NCI-H1930 (cell line): ENCODE measurements at places on chromosomes 2 and 18.

DNA sequence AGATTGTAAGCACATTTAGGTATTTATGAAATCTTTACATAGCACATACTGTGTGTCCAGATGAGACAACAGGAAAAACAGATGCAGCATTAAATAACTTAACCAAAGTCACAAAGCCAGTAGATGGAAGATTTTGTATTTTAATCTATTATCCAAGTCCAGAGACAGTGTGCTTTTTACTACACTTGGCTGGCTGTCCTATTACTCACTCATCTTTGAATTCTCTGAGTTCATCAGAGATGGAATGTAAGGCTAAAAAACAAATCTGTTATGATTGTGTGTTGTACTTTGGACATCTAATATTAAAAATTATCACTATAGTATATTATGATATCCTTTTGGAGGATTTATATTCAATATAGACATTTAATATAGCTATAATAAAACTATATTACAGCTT lies 1189.4 kb downstream of the DSC3 start:
- no peak for DNase-seq

DNA sequence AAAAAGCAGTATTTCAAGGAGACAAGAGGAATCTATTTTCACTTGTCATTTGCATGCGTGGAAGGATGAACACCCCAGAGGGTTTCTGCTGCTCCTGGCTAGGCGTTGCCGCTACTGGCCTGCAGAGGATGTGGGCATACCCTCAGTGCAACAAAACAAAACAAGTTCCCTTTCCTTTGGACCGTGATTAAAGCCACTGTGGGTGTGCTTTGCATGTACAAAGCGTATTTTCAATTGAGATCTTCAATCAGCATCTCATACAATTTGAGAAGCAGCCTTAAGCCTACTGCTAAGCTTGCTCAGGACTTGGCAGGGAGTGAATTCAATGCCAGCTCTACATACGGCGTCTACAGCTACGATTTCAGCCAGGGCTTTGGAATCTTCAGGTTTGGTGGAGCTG lies 298.4 kb downstream of the LPIN1 start:
- no peak for DNase-seq

- no peak for DNase-seq
These were observed 78.5 kb upstream of the STK17B start for GRCh38 chr2:196249860-196250259.

GRCh38 chr18:23828426-23828825 lies 139.2 kb downstream of the LAMA3 start:
- DNase-seq = no peak

DNA sequence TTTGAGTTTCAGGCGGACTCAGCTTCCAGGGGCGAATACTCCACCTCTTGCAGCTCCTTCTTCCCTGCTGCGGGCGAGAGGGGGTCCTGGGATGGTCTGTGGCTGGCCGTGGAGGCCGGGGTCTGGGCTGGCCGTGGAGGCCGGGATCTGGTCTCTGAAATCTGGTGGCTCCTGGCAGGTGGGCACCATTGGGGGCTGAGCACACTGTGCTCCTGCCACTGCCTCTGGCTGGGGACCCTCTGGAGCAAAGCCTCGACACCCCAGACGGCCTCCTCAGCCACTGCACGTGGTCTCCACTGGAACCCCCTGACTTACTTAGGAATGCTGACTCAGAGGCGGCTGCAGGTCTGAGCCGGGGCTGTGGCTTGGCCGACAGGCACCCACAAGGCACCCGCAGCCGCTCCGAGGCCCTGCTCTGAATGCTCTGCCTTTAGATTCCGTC lies 100.1 kb upstream of the ALKAL2 start:
- no peak for DNase-seq

- no peak for DNase-seq
These were observed 12.4 kb upstream of the CCDC88A start for GRCh38 chr2:55431982-55432627.

DNA sequence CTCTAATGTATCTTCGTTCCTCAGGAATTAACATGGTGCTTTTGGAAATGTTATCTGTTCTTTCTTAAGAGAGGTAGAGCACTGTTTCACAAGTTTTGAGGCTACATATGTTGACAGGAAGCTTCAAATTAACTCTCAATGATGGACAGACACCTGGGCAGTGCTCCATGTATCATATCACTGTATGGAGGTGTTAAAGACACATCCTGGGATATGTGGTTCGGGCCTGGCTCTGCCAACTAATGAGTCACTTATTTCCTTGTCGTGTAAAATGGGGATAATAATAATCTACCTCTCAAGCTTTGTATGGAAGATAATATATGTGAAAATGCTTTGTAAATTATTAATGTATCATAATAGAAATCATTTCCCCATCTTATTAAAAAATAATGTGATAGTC lies 90.2 kb downstream of the PARD3B start:
- no peak for DNase-seq

DNA sequence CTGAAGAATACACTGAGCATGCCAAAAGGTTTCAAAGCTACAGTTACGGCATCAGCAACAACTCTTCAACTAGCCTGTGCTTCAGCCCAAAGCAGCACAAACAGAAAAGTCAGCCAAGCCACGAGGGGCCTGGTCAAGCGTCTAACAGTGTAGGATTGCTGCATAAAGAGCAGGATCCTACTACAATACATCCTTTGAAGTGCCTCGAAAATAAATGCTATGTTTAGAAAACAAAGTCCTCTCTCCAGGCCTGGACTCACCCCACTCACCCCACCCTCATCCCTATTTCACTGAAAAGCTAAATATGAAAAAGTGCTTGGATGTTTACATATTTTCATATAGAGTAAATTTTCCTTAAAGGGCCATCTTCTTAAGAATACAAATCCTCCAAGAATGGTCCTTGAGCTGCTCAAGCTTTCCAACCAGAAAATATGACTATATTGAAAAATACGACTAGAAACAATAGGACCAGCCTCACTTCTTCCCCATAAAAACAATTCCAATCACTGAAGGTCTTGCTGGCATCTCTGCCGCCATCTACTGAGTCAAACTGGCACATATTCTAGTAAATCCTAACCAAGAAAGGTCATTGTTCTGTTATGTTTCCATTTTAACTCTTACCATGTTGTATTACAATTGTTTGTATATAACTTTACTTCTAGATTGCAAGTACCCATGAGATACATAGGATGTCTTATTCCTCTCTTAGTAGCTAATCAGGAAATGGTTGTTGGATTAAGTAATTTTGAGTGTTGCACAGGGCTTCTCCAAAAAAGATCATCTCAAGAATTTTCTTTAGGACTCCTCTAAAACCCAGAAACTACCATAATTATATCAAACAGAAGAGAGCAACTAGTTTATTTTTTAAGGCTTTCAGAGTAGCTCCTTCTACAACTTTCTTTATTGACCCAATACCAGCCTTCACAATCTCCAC lies 63.6 kb downstream of the CLHC1 start:
- DNase-seq = peak; percentile 36

- no peak for DNase-seq
These were observed 366.7 kb downstream of the FIGN start for GRCh38 chr2:163369111-163369510.
